ENCODE measurements at places on chromosomes 3 and 15.

GRCh38 chr3:187211532-187212195, 14.4 kb downstream of the RTP1 start:
- no peak for DNase-seq

GRCh38 chr3:39166134-39166710, 12.8 kb upstream of the CSRNP1 start:
- no peak for DNase-seq

GRCh38 chr15:92650256-92650655, 5.3 kb downstream of the FAM174B start:
- DNase-seq: no peak

GRCh38 chr3:28916713-28917499, 364.0 kb upstream of the RBMS3 start:
- peak; percentile 40 for DNase-seq

- no peak for DNase-seq
These were observed 36.9 kb downstream of the RFTN1 start for GRCh38 chr3:16476636-16477035.

DNA sequence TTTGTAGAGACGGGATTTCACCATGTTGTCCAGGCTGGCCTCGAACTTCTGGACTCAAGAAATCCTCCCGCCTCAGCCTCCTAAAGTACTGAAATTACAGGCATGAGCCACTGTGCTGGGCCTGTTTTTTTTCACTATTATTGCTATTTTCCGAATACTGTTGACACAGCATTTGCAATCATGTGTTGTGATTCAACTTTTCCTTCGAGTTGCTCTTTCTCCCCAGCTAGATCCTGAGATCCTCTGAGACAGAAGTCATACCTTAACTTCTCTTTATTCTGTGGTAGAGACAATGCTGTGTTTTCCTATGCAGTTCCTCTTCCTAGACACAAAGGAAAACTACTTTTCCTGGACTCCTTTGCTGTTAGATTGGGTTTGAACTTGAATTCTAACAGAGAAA, 46.4 kb upstream of the USP3 start:
- DNase-seq: no peak

GRCh38 chr3:23830869-23831484, 25.2 kb downstream of the UBE2E1 start:
- DNase-seq: no peak

DNA sequence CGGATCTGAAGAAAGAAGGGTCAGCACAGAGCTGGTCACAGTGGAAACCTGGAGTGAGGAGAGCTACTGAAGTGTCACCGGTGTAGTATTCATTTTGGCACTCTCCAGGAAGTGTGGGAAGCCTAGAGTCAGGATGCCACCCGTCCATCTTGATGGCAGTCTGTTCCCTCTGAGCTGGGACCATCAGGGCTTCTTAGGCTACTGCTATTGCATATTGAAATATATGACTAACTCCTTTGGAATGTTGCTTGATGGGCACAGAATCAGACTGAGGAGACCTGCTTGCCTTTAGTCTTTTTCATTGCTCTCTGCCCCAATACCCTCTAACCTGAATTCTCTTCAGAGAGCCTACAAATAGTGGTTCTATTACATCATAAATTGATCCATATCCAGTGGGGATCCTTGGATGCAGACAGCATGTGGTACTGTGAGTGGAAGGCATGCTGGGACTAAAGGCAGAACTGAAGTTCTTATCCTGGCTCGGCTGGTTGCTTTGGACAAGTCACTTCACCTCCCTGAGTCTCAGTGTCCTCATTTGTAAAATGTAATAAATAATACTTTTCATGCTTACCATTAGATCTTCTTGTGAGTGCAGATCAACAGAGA, 143.5 kb downstream of the PDE8A start:
- no peak for DNase-seq

DNA sequence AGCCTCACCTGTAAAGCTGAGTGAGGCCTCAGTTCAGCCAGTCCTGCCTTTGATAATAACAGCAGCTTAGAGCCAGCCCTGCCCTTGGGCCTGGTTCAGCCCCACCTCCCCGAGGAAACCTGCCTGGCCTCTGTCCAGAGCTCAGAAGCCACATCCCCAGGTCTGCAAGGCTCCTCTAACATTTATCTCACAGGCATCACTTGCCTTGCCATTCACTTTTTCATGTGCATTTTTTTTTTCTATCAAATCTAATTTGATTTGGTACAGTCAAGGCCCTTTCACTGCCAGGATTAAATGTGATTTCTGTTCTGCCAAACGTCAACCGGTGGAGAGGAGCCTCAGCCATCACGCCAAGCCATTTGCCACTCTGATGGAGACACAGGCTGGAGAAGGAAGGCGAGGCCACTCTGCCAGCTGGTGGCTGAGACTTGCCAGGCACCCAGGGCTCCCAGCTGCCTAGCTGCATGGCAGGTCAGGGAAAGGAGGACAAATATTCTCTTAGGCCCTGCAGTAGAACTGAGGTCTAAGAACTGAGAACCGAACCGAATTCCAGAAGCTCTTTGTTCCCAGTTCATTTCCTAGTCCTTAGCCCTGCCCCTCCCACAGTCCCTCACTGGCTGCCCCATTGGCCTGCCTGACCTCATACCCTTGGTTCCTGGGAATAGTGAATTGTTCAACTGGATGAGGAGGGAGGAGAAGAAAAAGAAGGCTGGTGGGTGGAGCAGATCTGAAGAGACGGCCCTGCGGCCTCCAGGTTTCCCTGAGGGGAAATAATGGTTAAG, 76.4 kb downstream of the SPSB4 start:
- DNase-seq: no peak

DNA sequence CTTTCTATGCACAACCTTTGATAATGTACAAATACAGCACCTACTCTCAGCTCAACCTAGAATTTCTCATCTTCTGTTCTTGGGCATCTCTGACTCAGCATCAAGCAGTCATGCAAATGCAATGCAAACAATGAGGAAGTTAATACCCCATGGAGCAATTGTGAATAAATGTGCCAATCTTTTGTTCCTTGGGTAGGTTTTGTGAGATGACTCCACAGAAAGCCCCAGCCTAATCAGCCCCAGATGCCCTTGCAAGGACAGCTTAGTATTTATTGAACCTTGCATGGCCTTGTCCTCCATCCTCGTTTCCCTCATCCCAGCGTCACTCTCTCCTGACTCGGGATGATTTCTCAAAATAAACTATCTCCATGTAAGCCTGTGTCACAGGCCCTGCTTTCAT, 494.7 kb upstream of the NECTIN3 start:
- DNase-seq: no peak

DNA sequence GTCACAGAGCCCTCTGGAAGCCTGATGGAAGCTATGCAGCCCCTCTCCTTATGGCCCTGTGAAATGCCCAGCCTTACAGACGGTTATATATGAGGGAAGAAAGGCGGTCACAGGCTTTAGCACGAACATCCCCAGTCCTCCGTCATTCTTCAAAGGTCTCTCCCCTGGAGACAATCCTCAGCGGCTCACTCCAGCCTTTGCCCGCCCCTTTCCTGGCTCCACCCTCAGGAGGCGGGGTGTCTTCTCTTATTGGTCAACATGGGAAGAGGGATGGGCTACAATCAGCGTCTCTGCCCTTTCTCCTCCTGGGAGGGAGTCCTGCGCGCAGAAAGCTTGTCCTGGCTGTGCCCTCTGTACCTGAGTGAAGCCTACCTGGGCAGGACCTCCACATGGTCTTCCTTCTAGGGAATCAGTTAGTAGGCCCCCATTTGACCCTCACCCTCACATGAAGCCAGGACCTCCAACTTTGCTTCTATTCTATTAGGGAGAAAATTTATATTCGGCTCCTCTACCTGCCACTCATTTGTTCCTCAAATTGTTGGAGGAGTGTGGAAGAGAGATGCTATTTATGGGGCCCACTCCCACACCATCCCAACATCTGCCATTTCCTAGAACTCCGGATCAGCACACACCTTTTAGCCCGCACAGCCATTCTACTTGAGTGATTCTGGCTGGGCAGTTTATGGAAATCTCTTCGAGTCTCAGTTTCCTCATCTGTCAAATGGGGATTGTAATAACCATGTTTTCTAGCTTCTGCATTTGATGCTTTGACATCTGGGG, 112.9 kb upstream of the SLC6A11 start:
- DNase-seq: peak; percentile 20

GRCh38 chr3:177835008-177835407, 637.7 kb upstream of the TBL1XR1 start:
- DNase-seq: no peak

DNA sequence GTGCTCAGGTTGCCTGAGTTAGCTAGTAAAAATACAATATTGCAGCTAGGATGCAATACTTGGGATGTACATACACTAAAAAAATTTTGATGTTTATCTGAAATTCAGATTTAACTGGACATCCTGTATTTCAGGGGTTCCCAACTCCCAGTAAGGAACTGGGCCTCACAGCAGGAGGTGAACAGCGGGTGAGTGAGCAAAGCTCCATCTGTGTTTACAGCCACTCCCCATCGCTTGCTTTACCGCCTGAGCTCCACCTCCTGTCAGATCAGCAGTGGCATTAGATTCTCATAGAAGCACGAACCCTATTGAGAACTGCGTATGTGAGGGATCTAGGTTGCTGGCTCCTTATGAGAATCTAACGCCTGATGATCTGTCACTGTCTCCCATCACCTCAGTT, 285.1 kb upstream of the PROK2 start:
- DNase-seq: no peak

GRCh38 chr15:70308011-70308734, 210.5 kb upstream of the TLE3 start:
- DNase-seq: peak; percentile 38

GRCh38 chr3:42659451-42660130, 6.1 kb downstream of the ZBTB47 start:
- DNase-seq: no peak

GRCh38 chr15:67831363-67831762, 6.1 kb downstream of the SKOR1 start:
- DNase-seq: no peak

GRCh38 chr3:107962037-107962436, 128.8 kb downstream of the CD47 start:
- no peak for DNase-seq

DNA sequence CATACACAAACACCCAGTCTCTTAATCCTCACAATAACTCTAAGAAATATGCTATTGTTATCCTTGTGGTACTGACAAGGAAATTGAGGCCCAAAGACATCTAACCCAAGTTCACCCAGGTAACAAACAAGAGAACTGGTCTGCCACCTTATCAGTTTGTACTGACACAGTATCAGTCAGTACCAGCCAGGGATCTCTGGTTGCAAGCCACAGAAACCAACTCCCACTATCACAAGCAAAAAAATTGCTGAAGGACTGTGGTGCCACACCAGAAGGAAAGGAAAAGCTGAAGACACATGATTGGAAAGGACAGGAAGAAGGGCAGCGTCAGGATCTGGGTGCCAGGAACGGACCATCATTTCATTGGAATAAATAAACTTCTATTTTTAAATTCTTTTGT, 63.8 kb upstream of the GLCE start:
- no peak for DNase-seq

- no peak for DNase-seq
These were observed 41.9 kb downstream of the NOX5 start for GRCh38 chr15:69056365-69056764.

DNA sequence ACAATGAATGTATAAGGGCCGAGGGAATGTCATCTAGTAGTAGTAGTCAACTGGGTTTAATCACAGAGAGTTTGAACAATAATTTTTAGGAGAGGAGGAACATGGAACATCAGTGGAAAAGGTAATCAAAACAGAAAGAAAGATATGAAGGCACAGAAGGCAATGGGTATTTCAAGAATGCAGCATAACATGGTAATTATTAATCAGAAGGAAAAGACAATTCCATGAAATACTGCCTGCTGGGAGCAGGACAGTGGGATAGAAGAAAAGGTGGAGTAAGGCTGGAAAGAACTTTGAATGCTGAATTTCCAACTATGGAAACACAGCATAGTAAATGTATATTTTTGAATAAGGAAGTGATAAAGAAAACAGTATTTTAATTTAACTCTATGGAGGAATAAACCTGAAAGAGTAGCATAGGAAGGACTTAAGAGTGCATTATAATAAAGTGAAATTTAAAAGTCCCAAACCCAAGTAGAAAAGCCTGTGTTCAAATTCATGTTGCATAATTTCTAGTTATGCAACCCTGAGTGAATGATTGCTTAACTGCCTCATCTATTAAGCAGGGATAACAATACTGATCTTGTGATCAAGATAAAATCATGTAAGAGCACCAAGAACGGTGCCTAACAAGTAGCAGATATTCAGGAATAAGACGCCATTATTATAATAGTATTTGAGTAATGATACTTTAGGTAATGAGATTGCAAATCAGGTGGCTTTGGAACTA, 357.7 kb downstream of the TBC1D5 start:
- no peak for DNase-seq

GRCh38 chr3:195036574-195036973, 234.4 kb downstream of the XXYLT1 start:
- DNase-seq: no peak

DNA sequence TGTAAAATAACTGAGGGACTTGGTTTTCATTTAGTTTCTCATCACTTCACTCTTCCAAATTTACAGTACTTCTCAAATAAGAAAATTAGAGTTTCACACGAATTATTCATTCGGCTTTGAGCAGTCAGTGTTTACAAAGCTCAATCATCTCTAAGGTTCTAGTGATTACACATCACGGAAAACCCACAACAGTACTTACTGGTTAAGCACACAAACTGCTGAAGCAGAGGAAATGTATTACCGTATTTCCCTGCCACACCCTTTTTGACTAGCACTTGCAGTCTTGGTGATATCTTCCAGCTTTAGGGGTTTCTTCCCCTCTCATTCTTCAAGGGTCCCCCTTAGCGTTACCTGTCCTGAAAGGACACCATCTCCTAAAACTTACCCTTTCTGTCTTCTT, 164.8 kb upstream of the CDIN1 start:
- no peak for DNase-seq

- DNase-seq: no peak
These were observed 5.5 kb downstream of the AP3S2 start for GRCh38 chr15:89888214-89888804.

DNA sequence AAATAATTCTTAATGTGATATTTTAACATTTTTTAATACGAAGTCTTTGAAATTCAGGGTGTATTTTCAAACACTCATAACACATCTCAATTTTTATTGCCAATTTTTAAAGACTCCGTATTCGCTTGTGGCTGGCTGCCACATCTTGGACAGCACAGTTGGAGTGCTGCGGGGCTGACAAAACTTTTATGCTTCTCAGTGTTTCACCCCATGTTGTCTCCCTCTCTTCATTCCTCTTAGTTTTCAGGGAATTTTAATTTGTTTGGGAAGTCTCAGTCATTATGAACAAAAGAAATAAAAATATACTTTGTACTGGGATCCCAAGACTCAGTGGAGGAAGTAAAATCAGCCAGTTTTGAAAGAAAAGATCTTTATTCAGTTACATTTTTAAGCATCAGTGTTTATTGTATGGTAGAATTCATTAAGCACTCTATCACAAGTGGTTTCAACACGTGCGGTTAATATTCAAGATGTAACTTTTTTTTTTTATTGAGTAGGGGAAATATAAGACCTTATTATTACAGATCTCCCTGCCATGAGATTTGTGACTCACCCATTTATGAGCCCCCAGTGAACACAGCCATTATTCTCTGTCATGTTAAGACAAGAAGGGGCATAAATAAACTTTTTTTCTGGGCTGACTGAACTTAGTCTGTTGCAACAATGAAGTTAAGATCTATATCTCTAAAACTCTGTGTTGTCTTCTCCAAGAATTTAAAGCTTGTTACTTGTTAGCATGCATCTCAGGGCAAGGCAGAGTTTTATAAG, 26.8 kb downstream of the KAT2B start:
- no peak for DNase-seq

- no peak for DNase-seq
These were observed 7.0 kb upstream of the CPNE9 start for GRCh38 chr3:9696480-9697220.

GRCh38 chr15:29792426-29793159, 29.7 kb downstream of the TJP1 start:
- DNase-seq: no peak

All from activated naive CD8-positive, alpha-beta T cell treated with anti-CD3 and anti-CD28 coated beads for 36 hours (primary cell).